ENCODE measurements at places on chromosomes 2 and 18.

- DNase-seq: no peak
Measured at GRCh38 chr2:159712929-159713420, 669 bp downstream of the MARCHF7 start.

DNA sequence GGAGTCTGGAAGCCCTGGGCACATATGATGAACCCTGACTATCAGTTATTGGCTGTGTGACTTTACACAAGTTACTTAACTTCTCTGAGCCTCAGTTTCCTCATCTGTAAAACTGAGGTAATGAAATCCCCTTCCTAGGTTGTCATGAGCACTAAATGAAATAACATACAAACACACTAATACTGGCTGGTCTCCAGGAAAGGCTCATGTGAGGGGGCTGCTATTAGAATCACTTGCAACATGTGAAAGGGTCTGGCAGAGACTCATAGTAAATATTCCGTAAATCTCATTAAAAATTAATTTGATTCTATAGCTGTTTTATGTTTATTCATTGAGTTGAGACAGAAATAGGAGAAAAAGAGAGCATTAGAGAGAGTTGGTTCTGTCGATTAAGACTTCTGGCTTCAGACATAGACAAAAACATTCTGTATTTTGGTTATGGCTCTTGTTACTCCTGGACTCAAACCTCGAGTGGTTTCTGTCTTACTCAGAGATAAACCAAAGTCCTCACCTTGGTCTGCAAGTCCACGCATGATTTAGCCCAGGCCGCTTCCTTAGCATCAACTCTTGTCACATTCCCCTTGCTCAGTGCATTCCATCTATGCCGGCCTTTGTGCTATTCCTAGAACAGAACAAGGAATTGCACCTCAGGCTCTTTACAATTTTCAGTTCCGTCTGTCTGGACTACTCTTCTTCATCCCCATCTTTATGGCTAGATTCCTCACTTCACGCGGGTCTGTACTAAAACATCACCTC, 139.1 kb downstream of the NXPH2 start:
- DNase-seq: no peak

GRCh38 chr2:222907790-222908441, 47.1 kb downstream of the ACSL3 start:
- DNase-seq: no peak

- no peak for DNase-seq
Measured at GRCh38 chr18:78776706-78777285, 202.8 kb upstream of the SALL3 start.

DNA sequence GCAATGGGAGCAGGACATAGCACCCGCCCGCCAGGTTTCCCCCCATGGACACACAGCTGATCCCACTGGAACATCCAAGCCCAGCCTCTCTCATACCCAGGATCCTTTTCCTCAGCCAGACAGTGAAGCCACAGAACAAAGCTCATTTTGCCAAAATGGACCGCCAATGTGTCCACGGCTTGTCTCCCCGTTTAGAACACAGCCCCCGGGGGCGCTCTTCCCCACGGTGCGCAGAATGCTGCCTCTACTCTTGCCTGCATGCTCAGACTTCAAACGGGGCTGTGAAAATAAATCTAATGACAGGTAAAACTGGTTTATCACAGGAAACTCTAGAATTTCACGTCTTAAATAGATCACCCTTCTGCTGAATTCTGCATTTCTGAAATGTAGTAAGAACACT, 548.5 kb upstream of the ID2 start:
- DNase-seq: no peak

DNA sequence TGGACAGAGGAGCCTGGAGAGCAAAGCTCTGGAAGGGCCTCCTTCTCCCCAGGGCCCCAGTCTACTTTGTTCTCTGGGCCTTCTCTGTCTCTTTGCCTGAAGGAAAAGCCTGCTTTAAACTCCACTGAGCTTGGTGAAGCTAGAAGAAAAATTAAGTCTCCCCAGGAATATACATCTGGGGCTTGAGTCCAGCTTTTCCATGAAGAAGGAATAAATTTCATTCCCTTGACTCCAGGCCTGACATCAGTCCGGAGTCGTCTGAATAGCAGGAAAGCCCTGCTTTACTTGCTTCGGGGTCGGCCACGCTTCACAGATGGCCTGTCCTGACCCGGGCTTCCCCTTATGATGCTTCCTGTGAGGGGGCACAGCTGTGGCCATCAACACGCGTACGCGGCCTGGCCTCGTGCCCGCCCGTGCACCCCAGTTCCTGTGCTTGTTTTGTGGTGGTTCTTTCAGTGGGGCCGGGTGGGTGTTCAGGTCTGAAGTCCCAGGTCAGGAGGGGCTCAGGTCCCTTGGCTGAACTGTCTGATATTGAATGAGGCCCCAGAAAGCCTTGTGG, 73.6 kb downstream of the ACOXL start:
- DNase-seq: no peak

DNA sequence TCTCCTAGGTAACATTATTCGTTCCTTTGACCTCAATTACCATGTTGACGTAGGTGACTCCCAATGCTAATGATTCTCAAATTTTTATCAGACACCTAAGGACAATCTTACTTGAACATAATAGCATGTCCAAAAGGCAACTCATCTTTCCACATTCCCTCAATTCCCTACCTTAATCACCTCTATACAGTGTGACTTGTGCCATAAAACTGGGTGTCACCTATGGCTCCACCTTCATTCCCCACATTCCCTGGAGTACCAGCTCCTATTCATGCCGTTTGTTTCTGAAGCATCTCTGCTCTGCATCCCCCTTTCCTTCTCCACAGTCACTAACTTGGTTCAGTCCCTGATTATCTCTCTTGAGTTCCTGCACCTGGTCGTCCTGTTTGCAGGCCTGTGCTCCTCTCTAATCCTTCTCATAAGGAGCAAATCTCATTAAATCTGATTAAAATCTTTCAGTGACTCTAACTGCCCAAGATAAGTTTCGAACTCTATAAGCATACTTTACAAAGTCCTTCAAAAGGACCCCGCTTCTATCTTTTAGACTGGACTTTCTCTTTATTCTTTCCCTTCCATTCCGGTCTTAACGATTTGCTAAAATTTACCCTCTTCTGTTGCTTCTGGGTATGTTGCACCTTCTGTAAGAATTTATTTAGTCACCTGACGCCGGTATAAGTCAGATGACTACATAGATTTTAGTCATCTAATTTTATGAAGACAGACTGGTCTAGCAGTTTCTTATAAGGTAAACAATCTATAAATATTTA, 128.7 kb downstream of the OSBPL1A start:
- no peak for DNase-seq

DNA sequence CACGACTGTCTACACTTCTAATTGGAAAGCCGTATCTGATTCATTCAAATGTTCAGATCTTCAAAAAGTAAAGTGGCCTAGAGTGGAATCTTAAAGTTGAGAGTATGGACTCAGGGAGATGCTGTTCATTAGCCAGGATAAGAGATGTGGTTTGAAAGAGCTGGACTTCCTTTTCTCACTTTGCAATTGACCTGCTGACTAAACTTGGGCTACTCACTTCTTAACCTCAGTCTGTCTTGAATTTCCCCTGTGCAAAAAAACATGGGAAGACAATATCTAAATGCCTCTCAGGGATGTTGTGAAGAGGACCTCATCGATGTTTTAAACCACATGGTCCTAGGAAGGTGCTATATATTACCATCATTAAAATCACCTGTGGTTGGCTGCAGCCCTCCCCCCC, 64.1 kb downstream of the BCL2 start:
- no peak for DNase-seq

DNA sequence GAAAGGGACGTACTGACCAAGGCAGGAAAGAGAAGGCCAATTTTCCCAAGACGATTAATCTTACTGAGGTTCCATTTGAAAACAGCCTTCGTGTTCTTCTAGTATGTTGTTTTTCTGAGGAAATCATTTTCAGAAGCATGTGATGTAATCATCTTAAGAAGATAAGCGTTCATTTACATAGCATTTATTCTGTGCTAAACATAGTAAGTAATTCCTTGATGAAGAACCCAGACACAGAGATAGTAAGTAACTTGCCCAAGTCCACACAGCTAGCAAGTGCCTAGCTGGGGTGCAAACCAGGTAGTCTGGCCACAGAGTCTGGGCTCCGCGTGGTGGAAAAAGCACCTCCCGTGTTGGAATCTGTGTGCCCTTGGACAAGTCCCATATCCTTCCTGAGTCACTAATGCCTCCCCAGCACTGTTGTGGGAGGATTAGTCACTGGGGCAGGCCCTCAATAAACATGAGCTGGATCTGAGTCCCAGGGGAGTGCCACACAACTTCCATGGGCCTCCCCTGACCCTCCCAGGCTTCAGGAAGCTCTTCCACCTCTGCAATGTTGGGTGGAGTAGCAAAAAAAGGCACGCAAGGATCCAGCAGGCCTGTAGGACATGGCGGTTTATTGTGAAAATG, 26.9 kb upstream of the ASAP2 start:
- peak; percentile 78 for DNase-seq

GRCh38 chr2:101064868-101065549, 62.9 kb downstream of the RPL31 start:
- DNase-seq: peak; percentile 50

DNA sequence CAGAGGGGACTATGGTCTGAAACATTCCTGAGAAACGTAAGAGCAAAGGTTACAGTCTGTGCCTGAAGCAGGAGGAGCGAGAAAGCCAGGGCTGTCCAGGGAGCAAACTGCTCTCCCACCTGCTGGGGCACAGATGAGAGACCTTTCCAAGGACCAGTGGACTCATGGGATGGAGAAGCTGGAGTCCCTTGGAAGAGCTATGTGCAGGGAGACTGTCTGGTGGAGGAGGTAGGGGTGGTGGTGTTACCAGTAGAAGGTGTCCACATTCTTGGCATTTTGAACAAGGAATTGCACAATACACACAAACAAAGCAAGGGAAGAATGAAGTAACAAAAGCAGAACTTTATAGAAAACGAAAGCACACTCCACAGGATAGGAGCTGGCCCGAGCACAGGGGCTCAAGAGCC, 97.9 kb upstream of the CYRIA start:
- no peak for DNase-seq

GRCh38 chr2:121596221-121597080, 52.8 kb downstream of the CLASP1 start:
- DNase-seq: peak; percentile 64

DNA sequence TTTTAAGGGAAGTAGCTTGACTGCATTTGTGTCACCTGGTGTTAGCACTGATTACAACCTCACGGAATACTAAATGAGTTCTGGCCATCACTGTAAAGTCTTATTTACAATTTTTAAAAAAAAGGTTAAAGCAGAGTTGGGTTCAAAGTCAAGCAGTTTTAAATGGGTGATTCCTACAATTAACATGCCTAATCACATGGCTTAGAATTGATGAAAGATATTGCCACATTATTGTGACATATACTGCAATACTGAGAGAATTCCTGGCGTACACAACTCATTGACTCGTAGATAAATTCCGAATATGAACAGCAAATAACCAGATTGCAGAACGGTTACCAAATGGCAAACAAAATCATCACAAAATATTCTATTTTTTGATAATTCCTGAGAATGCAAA, 34.2 kb downstream of the ROCK2 start:
- DNase-seq: no peak

DNA sequence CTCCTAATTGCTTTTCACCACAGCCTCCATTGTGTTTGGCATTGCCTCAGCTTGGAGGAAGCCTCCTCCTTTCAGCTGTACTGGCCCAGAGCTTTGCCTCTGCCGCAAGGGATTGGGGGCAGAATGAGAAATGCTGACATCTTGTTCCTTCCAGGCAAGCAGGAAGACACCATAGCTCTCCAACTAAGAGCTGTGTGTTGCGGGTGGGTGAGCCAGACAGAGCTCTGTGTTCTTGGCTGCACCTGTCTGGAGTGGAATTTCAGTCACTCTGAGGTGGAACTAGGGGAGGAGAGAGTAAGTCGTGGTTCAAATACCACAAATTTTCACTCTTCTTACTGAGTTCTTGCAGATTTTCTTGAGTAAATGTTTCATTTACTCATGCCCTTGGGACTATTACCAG, 36.6 kb upstream of the KCNF1 start:
- no peak for DNase-seq

DNA sequence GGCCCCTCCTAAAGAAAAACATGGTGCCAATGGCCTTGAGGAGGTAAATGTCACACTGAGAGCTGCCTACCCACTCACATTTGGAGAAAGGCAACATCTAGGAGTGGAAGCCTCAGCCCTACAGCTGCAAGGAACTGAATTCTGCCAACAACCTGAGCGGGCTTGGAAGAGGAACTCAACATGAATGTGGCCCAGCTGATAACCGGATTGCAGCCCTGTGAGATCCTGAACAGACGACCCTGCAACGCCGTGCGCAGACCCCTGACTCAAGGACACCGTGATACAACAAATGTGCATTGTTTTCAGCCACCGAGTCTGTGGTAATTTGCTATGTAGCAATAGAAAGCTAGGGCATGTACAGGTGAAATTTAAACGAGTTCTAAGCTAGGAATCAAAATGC, 99.4 kb downstream of the MYOM1 start:
- no peak for DNase-seq

DNA sequence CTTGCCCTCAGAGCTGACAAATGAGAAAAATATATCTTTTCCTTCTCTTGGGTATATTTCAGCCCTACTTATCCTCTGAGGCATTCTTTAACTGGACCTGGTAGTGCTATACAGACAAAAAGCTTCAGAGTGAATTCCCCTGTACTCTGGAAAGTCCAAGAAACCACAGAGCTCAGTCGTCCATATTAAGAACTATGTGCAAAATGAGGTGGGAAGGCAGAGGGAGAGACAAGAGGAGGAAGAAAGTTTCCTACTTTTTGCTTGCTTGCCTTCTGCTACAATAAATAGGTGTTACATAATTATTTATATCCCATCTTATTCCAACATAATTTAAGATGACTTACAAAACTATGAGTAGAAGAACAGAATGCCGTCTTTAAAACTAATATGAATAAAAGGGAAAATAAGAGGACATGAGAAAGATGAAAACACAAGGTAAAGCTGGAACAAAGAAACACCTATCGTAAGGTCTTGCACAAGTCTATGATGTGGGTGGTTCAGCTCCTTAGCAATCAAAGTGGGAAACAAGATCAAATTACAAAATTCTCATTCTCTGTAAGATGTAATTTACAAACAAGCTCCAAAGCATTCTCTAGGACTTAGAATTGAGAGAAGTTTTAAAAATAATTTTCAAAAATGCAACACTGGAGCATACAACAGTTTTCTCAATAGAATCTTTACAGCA, 97.9 kb downstream of the BAZ2B start:
- no peak for DNase-seq
